ENCODE measurements at places on chromosomes 2 and 18.

DNA sequence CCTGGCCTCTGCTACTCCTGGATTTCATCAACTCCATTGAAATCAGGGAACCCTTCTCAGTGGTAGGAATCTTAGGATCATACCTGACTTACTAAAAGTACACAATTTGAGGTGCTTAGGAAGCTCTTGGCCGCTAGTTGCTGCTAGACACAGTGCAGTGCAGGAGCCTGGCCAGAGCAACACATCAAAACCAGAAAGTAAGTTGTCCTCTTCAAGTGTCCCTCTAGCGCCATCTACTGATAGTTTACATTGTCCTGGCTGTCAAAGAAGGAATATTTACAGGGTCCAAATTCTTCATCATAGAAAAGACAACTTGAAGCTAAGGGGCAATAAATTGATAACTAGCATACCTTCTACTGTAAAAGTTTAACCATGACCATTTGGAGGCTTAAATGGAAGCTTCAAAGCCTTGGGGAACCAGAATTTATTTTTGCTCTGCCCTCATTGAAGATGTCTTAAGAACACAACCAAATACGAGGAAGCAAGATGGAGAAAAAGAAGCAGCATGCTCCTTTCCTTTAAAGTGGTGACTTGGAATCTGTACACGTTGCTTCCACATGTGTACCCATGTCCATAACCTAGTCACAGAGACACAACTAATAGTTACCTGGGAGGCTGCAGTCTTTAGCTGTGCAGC is 889.1 kb upstream of the GCFC2 start:
- DNase-seq, result no peak

- no peak for DNase-seq
Observed at GRCh38 chr2:174059178-174059883, 94.2 kb upstream of the SP3 start.

GRCh38 chr2:190469771-190470170 is 61.6 kb downstream of the MFSD6 start:
- DNase-seq, result no peak

- peak; percentile 60 for DNase-seq
Observed at GRCh38 chr18:54444319-54444914, 86.7 kb downstream of the C18orf54 start.

DNA sequence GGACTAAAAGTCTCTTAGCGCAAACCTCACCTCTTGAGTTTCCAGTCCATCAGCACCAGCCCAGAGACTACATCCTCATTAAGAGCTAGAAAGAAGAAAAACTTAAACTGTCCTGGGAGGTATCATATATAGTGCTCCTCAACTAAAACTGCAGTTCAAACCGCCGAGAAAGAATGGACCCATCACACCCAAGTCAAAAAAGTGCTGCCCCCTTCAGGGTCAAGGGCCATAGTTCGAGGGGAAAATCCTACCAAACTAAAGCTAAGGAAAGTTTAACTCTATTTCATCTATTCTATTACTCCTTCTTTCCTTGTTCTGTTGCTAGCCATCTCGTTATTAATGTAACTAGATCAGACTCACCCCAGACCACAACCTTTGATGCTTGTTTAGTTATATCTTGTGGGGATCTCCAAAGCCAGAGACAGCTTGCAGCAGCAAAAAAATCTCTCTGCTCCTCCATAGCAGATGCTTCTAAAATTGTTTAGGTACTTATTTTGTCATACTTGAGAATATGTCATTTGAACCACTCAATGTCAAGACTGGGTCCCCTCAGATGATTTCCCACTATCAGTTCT is 134.5 kb upstream of the RMP24 start:
- no peak for DNase-seq

GRCh38 chr2:46490521-46491141 is 11.3 kb downstream of the TMEM247 start:
- DNase-seq, result no peak

DNA sequence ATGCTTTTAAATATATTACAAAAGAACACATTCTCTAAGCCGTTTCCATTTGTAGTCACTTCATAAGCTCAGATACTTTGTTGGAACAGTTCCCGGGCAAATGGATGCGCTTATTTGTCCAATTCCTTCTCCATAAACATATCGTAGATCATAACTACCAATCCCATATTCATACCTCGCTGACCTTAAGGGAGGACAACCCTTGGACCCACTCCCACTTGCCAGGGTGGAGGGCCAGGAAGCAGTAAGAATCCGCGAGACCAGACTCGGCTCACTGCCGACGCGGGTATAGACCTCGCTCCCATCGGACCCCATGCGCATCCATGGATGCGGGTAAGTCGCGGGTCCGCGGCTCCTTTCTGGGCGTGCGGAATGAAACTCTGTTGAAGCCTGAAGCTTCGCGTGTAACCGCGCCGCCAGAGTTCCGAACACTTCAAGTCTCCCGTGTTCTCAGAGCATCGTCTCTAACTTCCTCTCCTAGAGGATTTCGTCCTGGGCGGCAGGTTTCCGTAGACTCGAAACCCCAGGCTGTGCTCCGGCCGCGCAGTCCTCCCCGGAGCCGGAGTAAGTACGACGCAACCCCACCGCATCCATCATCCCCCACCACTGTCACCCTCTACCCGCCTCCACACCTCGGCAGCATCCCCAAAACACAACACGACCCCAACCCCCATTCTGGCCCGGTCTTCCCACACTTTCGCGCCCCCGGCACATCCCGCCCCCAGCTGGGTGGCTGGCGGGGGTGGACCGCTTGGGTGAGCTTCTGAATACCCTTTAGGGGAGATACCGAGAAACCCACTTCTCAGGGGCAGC is 1.1 kb downstream of the DSC3 start:
- no peak for DNase-seq

- DNase-seq, result peak; percentile 89
Observed at GRCh38 chr2:9139491-9140443, 66.8 kb upstream of the ASAP2 start.

DNA sequence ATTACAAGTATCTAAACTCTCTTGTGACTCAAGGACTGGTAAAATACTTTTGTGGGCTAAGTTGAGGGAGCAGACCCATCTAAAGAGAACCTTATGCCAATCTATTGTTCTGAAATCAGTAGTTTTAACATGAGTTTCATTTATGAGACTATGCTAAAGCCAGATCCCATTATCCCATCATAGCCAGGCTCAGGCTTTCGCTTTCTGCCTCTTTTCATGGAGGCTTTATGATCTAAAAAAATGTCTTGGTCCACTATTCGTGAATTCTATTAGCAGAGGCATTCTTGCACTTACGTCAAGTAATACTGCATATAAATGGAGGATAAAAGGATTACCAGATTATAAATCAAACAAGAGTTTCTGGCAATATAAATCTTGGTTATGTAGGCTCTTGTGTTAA is 1636.9 kb upstream of the ACVR2A start:
- no peak for DNase-seq

GRCh38 chr18:41569867-41570266 is 385.2 kb upstream of the PIK3C3 start:
- no peak for DNase-seq

- DNase-seq, result no peak
Observed at GRCh38 chr18:46596119-46596518, 60.9 kb downstream of the LOXHD1 start.

DNA sequence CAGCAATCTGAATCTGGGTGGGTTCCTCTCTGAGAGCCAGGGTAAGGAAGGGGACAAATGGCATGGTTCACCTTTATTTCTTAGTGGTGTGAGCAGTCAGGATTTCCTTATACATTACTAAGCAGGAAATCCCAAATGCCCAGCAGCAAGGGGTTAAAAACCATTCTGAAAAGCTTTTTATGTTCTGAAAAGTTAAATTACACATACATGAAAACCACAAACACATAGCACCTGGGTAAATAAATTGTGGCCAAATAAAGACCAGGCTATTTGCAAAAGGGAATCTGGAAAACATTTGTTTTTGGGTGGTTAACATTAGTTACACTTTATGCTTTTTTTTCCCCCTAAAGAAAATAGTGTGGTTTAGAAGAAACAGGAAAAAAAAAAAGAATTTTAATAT is 156.1 kb downstream of the AGPS start:
- no peak for DNase-seq

All from stimulated activated CD8-positive, alpha-beta memory T cell treated with anti-CD3 and anti-CD28 coated beads, Interleukin-4, amount 100 ng/mL, for 48 hours (primary cell).